ENCODE measurements at places on chromosomes 5 and 9.

DNA sequence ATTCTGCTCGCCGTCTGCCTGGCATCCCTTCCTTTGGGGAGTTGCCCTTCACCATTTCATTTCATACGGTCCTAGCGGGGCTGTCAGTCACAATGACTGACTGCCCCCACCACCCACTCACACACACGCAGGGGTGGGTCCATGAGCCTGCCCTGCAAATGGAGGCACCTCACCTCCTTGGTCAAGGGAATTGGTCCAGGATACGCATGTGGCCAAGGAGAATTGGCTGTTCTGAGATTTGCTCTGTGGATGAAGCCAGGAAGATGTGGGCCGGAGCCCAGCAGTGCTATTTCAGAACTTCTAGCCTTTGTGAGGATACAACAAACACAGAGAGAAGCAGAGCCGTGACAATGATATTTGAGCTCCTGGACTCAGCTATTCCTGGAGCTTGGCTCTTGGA lies 17.0 kb downstream of the C1QTNF2 start:
- DNase-seq, result no peak

DNA sequence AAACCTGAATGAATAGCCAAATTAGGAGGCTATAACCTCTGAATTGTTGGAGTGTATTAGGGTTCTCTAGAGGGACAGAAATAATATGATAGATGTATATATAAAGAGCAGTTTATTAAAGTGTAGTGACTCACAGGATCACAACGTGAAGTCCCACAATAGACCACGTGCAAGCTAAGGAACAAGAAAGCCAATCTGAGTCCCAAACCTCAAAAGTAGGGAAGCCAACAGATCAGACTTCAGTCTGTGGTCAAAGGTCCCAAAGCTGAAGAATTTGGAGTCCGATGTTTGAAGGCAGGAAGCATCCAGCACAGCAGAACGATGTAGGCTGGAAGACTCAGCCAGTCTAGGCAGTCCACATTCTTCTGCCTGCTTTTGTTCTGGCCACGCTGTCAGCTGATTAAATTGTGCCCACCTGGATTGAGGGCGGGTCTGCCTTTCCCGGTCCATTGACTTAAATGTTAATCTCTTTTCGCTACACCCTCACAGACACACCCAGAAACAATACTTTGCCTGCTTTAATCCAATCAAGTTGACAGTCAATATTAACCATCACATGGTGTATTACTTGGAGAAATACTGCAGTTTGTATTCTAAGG lies 550.6 kb downstream of the CDH10 start:
- DNase-seq, result no peak

GRCh38 chr5:150700246-150700593 lies 642 bp downstream of the RBM22 start:
- DNase-seq, result no peak

DNA sequence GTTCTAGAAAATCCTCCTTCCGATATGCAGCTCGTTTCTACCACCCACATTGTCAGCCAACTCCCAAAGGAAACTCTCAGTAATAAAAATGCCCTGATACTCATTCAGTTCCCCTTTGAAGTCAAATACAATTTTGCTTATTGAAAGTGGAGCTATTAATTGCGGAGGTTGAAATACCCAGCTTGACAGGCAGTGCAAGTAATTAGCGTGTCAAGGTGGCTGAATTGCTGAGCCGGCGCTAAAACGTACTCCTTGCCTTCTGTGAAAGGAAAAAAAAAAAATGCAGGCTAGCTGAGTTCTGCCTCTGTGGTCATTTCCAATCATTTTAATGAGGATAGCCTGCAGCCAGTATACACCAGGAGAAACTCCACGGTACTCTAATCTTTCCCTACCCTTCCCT lies 165.5 kb downstream of the RORB start:
- DNase-seq, result no peak

- DNase-seq, result no peak
Observed at GRCh38 chr5:52800394-52801213, 12.9 kb downstream of the ITGA1 start.

GRCh38 chr9:19665146-19665863 lies 123.5 kb downstream of the SLC24A2 start:
- DNase-seq, result no peak

DNA sequence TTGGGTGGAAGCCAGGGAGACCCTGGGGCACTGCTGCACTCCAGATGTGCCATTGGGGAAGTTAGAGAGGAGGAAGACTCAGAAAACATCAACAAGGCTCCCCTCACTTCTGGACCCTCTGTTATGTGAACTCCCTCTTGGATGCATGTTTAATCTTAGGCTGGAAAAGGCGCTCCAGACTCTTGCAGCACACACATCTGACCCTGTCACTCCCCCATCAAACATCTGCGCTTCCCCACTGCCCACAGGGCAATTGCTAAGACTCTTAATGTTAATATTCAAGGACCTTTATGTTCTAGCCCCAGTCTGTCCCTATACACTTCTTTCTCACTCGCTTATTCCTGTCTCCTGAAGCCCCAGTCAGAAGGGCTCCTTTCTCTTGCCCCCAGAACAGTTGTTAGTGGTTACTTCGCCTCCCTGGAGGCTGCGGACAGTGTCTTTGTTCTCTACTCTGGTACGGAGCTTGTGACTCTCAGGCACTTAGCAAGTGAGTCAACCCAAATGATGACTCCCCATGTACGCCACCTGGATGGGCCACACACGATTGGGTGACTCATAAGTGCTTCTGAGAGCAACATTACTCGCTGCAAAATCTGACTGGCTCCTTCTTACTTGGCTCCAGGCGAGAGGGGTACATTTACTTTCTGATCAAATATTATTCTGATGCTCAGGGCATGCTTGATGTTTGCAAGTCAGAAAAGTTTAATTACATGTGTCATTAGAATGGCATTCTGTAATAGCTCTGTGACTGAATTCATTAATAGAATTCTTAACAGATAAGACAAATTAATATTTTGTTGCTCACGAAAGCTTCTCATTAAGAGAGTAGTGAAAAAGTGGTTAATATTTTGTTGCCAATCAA lies 193.6 kb downstream of the HSPA4 start:
- DNase-seq, result peak; percentile 3

- no peak for DNase-seq
Observed at GRCh38 chr9:124342776-124343485, 72.3 kb downstream of the PSMB7 start.

GRCh38 chr5:99314721-99315120 lies 385.9 kb upstream of the CHD1 start:
- DNase-seq, result no peak

DNA sequence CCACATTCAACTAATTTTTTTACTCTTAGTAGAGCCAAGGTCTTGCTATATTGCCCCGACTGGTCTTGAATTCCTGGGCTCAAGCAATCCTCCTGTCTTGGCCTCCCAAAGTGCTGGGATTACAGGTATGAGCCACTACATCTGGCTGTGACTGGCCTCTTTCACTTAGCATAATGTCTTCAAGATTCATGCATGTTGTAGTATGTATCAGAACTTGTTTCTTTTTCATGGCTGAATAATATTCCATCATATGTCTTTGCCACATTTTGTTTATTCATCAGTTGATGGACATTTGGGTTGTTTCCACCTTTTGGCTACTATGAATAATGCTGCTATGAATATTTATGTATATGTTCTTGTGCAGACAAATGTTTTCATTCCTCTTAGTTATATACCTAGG lies 12.8 kb upstream of the WHRN start:
- no peak for DNase-seq

DNA sequence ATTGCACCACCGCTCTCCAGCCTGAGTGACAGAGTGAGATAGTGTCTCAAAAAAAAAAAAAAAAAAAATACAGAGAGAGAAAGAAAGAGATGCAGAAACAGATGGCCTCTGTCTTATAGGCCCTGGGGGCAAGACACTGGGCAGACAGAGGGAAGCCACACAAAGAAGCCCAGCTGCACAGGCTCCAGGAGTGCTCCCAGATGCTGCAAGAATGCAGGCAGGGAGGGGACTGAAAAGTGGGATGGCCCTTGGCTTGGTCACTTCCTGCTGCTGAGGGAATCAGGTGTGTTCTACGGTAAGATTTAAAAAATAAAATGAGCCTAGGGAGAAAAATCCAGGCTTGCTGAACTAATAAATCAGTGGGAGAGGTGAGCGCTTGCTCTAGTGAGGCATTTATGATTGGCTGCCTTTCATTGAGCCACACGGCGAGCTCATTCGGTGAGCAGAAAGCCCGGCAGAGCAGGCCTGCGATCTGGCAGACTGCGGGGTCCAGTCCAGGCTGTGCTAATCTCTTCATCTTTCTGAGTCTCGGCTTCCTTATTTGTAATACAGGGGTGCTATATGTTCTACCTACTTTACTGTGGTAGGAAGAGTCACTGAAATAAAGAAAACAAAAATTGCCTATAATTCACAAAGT lies 80.6 kb downstream of the RAD23B start:
- DNase-seq, result no peak

GRCh38 chr9:107137495-107138202 lies 145.4 kb upstream of the RAD23B start:
- DNase-seq, result no peak

DNA sequence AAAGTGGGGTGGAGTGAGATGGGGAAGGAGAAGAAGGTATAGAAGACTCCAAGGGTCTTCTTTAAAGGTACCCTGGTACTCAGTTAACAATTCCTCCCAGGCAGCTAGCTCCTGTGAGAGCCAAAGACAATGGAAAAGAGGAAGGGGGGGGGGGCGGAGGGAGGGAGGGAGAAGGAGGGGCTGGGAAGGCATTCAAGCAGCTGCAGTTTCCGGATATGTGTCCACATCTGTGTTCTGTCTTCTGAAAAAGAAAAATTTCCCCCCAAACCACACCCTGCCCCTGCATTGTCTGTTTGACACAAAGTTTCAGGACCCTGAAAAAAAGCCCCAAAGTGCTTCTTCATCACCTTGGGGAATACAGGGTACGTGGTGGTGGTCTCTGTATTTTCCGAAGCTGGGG lies 11.1 kb downstream of the SPRY4 start:
- no peak for DNase-seq

- DNase-seq, result no peak
Observed at GRCh38 chr5:218457-219291, 554 bp downstream of the SDHA start.

DNA sequence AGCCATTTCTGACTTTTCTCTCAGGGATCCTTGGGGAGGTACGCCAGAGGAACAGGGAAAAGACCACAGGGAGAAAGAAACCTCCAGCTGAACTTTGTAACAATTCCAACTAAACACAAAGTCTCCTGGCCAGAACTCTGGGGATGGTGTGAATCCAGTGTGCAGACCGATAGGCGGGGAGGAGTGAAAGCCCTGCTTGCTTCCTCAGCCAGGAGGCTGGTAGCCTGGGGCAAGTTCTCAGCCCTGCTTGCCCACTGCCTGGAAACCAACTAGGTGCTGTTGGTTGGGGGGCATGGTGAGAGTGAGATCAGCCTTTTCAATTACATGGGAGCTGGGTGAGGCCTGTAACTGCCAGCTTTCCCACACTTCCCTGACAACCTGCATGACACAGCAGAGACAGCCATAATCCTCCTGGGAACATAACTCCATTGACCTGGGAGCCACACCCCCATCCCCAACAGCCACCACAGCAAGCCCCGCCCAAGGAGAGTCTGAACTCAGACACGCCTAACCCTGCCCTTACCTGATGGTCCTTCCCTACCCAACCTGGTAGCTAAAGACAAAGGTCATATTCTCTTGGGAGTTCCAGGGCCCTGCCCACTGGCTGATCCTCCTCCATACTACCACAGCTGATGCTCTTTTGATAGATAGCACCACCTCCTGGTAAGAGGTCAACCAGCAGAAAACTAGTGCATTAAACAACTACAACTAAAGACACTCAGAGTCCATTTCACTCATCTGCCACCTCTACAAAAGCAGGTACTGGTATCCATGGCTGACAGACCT lies 100.1 kb upstream of the TNFAIP8 start:
- no peak for DNase-seq

DNA sequence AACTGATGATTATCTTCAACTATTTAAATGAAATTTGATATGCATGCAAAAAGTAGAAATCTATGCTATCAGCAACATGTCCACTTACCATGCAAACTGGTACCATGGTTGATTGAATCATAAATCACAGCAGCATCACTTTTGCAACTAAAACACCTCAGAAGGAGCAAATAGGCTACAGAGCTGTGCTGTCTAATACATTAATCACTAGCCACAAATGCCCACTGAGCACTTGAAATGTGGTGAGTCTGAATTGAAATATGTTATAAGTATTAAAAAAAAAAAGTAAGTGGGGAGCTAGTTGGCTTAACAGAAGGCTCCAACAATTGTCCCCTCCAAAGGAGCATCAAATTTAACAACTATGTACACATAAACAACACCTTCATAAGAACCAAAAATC lies 112.5 kb downstream of the FAM114A2 start:
- DNase-seq, result no peak

DNA sequence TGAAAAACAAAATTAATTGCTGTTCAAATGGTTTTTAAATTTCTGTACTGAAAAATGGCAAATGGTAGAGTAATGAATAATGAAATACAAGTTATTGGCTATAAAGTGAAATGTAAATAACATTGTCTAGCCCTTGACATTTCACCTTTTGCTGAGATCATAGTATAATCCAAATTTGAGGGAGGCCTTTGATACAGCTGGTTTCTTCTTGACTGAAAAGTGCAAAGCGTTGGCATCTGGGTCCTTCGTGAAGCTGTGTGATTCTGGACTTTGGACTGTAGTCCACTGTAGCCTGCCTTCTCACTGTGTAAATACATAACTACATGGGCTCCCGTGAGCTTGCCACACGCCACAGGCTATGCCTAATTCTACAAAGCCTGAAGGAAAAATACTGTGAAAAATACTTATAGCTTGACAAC lies 52.3 kb downstream of the ARHGEF28 start:
- DNase-seq, result no peak

DNA sequence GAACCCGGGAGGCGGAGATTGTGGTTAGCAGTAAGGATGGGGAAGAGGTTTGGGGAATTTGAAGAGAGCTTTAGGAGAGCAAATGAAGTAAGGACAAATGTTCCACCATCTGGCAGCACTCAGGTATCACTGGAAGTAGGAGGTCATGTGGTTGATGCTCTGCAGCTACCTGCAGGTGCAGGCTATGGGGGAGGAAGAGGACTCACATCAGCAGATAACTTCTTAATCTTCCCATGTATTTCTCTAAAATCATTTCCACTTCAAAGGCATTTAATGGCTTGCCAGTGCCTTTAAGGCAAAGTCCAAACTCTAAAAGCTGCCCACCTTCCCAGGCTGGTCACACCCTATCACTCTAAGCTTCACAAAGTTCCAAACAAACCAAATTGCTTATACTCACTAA lies 8.1 kb upstream of the HAVCR1 start:
- DNase-seq, result no peak
